DMS79 (cell line): ENCODE measurements at places on chromosomes 6 and 20.
A peak's percentile ranks its signal among the peaks of the same experiment; 100 is the strongest.

DNA sequence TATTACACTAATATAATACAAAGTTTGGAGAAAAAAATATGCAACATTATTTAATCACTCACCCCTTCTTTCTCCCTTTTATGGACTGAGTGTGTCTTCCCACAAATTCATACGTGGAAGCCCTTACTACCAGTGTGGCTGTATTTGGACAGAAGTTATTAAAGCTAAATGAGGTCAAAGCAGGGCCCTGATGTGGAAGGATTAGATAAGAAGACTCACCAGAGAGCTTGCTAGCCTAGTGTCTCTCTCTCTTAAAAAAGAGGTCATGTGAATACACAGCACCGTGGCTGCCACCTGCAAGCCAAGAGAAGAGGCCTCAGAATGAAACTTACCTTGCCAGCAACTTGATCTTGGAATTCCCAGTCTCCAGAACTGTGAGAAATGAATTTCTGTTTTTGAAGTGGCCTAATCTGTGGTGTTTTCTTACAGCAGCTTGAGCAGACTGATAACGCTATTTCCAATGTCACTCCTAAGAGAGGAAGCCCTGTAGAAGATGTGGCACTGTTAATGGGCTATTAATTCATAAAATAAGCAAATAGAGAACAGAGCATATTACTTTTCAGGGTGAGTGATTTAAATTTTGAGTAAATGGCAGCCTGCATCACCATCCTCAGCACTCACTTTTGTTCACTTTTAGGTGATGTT, 233.4 kb downstream of the TBC1D7 start:
- DNase-seq: no peak

DNA sequence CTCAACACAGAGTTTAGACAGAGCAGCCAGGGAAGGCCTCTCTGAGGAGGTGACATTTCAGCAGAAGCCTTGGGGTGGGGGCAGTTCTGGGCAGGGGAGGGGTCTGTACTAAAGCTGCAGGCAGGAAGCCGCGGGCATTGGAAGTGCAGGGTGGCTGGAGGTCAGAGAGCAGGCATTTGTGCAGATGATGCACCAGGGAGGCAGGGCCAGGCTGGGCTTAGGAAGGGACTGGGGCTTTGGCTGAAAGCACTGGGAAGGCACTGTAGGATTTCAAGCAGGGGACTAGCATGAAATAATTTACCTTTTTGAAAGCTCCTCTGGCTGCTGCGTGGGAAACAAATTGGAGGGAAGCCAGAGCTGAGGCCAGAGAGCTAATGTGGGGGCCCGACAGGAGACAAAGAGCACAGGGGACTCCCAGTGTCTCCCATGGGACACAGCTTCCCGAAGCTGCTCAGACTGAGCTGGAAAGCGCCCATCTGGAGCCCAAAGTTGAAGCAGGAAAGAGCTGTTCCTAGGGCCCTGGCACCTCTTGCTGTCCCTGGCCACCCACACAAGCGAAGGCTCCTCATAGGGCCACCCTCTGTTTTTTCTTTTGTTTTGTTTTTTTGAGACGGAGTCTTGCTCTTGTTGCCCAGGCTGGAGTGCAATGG, 19.3 kb downstream of the ADA start:
- no peak for DNase-seq

DNA sequence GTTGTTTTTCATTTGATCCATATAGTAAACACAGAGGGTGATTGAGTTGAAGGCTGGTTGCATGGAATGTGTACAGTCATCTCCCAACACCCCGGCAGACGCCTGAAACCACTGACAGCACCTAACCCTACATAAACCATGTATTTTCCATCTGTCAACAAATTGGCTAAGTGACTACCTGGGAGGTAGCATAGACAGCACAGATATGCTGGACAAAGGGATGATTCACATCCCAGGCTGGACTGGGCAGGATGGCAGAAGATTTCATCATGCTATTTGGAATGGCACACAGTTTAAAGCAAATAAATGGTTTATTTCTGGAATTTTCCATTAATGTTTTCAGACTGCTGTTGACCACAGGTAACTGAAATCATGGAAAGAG, 4.4 kb upstream of the VIP start:
- DNase-seq: no peak

DNA sequence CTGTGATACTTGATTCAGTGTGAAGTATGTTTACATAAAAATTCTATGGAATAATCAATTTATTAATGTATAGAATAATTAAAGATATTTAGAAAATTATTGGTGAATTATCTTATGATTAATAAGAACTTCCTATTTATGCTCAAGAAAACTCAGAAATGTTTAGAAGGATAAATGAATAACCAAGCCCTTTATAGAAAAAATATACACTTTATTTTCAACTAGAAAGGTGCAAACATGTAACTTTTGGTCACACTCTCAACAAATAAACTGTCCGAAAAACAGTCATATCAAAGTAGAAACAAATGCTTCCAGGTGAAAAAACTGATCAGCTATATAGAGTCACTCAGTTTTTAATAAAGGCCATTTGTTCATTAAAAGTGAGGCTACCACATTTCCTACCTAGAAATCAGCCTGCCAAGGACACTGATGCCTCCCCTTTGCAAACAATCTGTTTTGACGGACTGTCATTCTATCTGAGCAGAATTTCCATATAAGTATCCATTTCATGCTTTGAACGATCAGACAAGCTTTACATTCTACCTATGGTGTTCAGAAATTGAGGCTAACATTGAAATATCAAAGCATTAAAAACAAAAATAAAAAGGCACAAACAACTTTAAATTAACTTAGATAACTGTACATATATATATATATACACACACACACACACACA, 3.0 kb downstream of the CCN2 start:
- DNase-seq: no peak

DNA sequence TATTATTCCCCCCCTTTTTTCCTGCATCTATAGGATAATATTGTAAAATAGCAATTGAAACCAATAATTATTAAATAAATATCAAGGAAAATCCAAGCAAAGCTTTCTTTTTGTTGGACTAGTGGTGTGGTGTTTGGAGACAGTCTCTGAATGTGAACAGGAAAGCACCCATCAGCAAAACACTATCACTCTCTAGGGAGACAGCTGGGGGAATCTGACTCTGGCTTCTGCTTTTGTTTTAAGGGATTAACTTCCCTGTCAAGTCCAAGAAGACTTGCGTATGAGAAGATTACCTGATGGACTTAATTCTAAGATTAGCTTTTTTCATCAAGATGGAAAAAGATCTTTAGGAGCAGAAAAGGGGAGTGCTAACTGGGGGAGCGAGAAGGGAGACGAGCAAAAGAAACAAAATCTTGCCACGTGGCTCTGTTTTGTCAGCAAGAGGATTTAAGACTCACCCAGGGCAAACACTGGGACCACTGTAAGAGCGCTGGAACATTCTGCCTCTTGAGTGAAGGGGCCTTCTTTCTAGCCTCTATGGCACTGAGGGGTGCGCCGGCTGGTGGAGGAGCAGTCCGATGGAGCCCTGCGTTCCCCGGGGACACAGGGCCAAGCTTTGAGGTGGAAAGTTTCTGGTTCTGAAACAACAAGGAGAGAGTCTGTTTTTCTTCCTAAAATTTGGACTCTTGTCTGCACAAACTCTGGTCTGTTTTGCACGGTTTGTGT, 570 bp downstream of the TULP4 start:
- DNase-seq: no peak

GRCh38 chr6:108277295-108277694, 16.5 kb upstream of the SNX3 start:
- no peak for DNase-seq

DNA sequence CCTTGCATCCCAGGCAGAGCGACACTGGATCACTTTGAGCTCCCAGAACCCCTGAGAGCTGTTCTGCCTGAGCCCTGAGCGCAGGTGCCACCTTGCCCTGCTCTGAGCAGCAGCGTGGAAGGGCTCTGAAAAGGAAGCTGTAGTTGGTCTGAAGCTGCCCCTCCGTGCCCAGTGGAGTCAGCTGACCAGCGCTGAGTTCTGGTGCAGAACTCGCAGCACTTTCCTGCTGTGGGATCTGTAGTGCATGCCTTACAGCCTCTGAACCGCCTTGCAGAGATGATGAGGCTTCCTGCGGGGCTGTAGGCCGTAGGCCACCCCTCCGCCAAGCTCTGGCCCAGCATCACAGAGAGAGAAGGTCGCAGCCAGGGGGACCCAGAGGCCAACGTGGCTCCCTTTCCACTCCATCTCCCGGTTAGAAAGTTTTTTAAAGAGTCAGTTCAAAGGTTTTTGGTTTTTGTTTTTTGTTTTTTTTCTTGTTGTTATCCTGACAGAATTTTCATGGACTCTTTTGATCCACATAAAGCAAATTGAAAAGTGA, 158.3 kb upstream of the CST7 start:
- DNase-seq: no peak

GRCh38 chr6:53066077-53066417, 843 bp downstream of the FBXO9 start:
- DNase-seq: peak; percentile 23

DNA sequence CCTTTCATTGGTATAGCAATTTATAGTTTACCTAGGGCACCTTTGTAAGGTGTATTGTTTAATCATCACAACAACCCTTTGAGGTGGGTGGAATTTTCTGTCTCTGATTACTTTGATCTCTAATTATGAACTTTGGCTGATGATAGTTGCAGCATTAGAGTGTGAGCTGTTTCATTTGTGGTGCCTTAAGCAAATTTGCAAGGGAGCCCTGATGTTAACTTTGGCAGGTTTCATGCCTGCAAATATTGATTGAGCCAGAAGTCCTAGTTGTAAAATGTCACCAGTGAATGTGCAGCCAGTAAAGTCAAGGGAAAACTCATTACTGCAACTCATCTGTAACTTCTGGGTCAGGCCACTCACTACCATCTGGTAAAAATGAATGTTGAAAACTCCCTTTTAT, 29.8 kb downstream of the CTNNBL1 start:
- DNase-seq: no peak

DNA sequence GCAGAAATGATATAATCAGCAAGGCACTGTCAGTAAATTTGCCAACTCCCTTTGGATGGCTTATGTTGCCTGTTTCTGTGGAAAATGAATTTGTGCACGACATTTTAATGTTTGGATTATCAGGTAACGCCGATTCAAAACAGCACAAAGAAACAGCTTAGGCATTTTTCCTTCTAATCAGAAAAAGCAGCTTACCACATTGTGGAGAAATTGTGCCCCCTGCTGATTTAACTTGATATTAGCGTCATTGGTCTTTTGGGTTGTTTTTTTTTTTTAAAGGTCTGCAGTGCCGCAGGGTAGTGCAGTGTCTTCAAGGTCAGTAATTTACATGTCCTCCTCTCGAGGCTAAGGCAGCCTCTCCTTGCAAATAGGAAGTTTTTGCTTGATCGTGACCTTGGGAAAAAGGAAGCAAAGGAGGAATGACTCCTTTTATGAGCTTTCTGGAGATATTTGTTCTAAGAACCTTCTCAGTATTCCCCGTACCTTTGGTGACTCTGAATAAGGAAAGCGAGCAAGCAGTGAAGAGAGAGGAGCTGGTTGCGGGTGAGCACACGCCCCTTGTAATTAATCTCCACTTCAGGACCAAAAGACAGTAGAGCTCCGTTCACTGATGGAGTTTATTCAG, 79.1 kb downstream of the ELOVL4 start:
- peak; percentile 80 for DNase-seq

DNA sequence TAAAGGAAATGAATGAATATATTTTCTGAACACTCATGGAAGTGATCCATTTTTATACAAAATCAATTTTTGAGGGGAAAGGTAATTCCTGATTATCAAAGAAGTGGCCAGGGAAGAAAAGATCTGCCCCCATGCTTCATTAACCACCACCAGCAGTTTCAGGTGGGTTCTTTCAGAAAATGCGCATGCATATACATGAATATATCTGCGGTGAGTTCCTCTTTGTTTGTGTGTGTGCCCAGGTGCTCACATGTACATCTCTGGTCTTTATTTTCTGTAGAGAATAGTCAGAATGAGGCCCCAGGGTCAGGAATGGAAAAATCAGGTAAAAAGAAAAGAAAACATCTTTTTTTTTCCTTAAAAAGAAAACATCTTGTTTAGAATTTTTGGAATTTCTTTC, 88.4 kb downstream of the SGK1 start:
- DNase-seq: no peak

DNA sequence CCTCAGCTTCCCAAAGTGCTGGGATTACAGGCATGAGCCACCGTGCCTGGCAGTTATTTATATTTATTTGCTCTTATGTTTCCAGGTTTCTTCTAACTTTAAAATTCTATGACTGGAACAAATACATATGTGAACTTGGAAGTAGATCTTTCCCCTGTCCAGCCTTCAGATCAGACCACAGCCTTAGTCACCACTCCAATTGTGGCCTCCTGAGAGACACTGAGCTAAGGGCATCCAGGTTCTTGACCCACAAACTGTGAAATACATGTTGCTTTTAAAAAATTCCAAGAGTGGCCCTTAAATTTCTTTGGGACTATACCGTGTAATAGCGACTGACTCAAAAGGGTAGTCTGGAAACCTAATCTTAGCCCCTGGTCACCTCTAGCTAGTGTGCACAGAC, 1.5 kb upstream of the ADGRG6 start:
- DNase-seq: no peak

DNA sequence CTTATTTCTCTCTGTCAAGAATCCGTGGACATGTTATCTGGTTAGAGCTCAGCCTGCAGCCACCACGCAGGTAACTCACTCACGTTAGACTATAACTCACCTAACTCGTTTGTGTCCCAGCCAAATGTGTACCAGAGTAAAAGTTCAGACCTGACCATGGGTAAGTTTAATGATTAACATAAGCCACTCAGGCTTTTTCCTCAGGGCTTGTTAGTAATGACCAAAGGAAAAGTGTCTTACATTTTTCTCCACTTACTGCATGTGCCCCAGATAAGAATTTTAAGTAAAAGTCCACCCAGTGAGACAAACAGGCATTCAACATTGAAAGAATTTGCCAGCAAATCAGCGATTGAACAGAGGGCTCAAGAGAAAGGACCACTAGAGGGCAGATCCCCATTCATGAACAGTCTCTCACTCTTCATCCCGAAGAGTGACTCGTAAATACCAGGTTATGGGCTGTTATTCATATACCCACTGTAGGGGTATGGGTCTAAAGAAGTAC, at the start of gene PKHD1:
PKHD1 (minus strand) TSS at position 116 of the 502 bp plus-strand sequence. CDS start 2,680 bp downstream, outside the sequence.
- no peak for DNase-seq

GRCh38 chr6:134352786-134353480, 35.0 kb upstream of the SGK1 start:
- no peak for DNase-seq

GRCh38 chr20:32571566-32571965, 13.6 kb downstream of the NOL4L start:
- no peak for DNase-seq
